ENCODE measurements at places on chromosomes 4 and X. TPM values are rescaled to one million over a fixed set of nuclear protein-coding genes. Genes with fewer than 3 reads are reported as not detected.
A peak's percentile ranks its signal among the peaks of the same experiment; 100 is the strongest.

GRCh38 chr4:118351851-118352827 is 664 bp downstream of the PRSS12 start:
- peak; percentile 40 for DNase-seq

DNA sequence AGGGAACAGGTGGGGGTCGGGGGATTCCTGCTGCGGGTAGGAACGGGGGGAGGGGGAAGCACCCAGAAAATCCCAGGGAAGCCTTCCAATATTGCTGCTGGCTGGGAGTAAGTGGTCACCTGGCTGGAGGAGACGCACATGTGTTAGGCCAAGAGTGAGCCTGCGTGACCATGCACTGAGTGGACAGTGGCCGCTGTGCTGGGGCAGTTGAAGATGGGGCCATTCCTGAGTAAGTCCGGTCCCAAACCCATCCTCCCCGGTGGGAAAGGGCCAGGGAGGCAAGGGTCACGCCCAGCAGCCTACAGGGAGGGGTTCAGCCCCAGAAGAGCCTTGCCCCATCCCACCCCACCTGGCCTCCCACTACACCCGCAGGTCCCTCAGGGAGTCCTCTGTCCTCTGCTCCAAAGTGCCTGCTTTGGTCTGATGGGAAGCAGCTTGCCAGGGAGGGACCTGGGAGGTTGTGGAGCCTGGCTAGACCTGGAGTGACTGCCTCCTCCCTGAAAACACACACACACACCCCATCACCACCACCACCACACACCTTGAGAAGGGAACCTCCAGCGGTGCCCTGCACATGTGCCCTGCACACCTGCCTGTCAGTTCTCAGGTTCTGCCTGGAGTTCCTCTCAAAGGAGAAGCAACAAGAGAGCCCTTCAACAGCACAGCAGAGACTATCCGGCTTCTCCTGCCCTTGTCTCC is 6.1 kb downstream of the L1CAM start:
- DNase-seq = no peak

DNA sequence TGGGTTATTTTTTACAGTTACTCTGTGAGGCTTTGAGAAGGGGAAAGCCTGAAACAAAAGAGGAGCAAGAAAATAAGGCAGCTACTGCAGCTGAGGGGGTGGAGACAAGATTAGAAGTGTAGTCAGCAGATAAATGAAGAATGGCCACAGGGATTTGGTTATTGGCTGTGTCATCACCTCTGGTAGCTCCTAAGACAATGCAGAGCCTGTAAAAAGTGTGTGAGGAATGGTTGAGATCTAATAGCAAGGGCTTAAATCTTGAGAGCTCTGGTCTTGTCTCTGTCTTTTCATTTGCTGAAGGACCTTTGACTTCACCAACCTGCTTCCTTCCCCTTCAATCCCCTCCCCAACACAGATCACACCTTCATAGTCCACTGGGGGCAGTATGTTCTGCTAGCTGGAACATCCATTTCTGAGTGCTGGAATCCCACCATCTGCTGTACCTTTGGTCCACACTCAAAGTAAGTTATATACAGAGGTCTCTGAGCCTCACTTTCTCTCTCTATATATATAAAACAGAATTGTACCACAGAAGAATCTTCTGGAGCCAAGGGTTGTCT is 213.7 kb upstream of the ZIC3 start:
- no peak for DNase-seq

NAA11 gene
- not detected for polyA plus RNA-seq

- DNase-seq = no peak
Measured at GRCh38 chr4:77375866-77376607, 219.0 kb downstream of the CCNG2 start.

- peak; percentile 97 for DNase-seq
Measured at GRCh38 chr4:138894709-138895108, 120.9 kb upstream of the NOCT start.

DNA sequence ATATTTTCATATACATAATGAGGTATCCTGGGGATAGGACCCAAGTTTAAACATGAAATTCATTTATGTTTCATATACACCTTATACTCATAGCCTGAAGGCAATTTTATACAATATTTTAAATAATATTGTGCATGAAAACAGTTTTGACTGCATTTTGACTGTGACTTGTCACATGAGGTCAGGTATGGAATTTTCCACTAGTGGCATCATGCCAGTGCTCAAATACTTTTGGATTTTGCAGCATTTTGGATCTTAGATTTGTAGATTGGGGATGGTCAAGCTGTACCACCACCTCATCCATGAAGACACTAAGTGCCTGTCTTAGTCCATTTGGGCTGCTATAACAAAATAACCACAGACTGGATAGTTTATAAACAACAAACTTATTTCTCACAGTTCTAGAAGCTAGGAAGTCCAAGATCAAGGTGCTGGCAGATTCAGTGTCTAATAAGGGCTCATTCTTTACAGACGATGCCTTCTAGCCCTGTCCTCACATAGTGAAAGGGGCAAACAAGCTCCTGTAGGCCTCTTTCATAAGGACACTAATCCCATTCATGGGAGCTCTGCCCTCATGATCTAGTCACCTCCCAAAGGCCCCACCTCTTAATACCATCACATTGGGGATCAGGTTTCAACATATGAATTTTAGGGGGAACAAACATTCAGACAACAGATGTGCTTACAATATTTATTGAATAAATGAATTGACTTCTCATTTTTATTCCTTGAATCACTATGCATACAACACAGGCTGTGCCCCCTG is 9.4 kb downstream of the NUDT6 start:
- DNase-seq = no peak

GPC3 gene
- 0.06 TPM for polyA plus RNA-seq

BMPR1B gene
- 0.02 TPM for polyA plus RNA-seq

SSX1 gene
- polyA plus RNA-seq = not detected

GRCh38 chr4:30828264-30828926 is 108.2 kb downstream of the PCDH7 start:
- DNase-seq = peak; percentile 20

DNA sequence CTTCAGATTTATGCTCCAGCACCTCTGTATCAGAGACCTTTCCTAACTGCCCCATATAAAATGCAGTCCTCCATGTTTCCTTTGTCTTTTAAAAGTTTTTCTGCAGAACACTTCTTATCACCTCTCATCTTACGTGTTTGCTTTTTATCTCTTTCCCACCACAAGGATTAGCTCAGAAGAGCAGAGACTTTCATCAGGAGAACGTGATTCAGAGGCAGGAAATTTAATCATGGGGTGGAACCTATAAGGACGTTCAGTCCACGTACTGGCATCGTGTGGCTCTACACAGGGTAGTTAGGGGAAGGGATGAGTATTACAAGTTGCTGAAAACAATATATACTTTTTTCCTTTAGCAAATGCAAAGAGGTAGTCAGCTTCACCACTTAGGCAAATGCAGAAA is 98.7 kb downstream of the SORBS2 start:
- peak; percentile 52 for DNase-seq

TMEM47 gene
- 0.01 TPM for polyA plus RNA-seq

DNA sequence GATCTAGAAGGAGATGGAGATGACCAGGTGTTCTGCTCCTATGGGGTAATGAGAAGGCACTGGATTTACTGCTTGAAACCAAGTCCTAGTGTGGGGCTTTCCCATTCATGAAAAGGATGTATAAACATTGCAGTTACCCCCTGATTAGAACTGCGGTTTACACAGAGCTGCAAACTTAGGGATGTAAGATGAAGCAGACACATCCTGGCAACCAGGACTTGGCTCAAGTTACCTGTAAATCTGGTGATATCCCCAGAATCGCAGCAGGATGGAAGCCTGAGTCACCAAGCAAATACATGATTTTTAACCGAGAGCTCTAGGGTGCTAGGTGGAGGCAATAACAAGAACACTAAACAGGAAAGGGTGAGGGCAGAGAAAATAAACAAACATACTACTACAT is 178.6 kb upstream of the MAMLD1 start:
- DNase-seq = no peak

- DNase-seq = no peak
Measured at GRCh38 chr4:85459736-85460135, 15.2 kb upstream of the ARHGAP24 start.

AMTN gene
- polyA plus RNA-seq = not detected
